Cortex of kidney (tissue), 1 donor: ENCODE measurements at places on chromosomes 4 and X.

GRCh38 chr4:158530381-158530780 lies 8.7 kb downstream of the RXFP1 start:
- DNase-seq: no peak

DNA sequence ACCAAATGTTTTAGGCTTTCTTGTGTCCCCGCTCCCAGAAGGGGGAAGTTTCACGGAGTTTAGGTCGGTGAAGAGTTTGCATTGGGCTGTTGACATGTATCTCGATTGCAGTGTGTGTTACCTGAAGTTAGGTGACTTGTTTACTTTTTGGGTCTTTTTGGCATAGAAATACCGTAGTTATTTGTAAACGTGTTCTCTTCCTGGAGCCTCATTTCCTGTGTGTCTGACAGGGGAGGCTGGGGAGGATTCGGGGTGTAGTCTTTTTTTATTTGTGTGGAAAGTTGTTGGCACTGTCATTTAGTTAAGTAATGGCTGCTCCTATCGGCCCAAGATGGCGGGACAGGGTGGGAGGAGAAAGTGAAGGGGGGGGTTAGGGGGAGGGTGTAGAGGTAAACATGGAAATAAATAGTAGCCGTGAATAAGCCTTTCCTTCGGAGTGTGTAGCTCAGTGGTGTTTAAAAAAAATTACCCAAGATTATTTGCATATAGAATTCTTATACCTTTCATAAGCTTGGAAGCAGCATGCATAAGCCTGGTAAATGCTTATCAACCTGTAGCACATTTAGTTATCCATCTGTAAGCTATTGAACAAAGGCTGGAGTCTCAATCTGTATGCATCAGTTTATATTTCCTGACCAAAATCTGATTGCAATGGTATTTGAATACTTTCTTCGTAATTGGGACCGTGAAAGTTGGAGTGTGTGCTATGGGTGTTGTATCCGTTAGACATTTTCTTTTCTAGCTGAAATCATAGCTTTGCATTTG lies 1.6 kb downstream of the KDM6A start:
- no peak for DNase-seq

DNA sequence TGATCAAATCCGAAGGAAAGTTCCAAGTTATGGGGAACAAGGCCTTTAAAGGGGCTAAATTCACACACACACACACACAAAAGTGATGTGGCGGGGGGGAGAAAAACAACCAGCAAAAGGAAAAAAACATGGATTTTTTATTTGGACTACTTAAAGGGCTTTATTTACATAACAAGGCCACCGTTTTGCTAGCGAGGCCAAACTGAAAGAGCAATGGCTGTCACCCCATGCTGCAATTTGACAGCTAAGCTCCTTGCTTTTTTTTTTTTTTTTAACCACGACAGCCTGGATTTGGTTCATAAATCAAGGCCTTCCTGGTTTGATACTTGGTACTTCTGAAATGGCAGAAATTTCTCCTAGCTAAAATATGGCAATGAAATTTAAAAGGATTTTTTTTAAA lies 99.6 kb upstream of the PTCHD1 start:
- no peak for DNase-seq

GRCh38 chr4:184444215-184444952 lies 30.0 kb downstream of the IRF2 start:
- no peak for DNase-seq

GRCh38 chr4:160386846-160387245 lies 1284.0 kb downstream of the RAPGEF2 start:
- DNase-seq: no peak

DNA sequence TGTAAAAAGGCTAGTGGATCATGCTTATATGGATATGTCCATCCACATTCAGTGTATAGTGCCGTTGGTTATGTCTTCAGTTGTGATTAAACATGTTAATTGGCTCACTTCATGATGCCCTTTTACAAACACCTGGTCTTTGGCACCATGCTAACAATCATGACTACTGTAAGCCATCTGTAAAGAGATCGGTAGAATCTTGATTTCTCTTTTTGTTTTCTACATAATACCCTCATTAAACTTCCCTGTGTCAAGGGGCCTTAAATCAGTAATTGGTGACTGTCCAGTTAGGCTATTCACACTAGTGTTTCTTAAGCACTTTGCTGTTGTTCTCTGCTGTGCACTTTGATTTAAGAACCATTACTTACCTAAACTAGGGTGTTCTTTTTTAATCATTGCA lies 475.2 kb downstream of the RPA4 start:
- no peak for DNase-seq

GRCh38 chrX:44828008-44828605 lies 15.7 kb upstream of the DUSP21 start:
- DNase-seq: no peak

- no peak for DNase-seq
Measured at GRCh38 chr4:86586160-86586572, 7.9 kb upstream of the PTPN13 start.

DNA sequence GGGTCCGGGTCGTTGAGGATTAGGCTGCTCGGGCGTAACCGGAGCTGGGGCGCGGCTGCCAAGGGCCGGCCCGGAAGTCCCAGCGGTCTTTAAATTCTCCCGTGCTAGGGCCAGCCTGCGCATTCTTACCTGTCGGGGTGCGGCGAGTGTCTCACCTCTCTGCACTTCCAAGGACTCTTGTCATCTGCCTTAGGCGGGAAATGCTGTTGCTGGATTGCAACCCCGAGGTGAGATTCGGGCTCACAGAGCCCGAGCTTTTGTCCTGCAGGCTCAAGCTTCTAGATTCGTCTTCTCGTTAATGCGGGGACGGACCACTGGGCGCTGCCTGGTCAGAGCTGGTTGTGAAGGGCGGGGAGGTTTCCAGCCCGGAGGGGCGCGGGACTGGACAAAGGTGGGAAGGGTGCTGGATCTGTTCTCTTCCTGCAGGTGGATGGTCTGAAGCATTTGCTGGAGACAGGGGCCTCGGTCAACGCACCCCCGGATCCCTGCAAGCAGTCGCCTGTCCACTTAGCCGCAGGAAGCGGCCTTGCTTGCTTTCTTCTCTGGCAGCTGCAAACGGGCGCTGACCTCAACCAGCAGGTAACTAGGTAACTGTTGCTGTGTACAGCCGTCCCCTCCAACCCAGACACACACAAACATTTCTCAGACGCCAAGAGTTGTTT lies at the start of gene ANKRD37:
TSS of gene ANKRD37 (plus strand) at position 118 of the 662 bp plus-strand sequence. CDS start at position 201, 83 bp downstream.
- DNase-seq: no peak

DNA sequence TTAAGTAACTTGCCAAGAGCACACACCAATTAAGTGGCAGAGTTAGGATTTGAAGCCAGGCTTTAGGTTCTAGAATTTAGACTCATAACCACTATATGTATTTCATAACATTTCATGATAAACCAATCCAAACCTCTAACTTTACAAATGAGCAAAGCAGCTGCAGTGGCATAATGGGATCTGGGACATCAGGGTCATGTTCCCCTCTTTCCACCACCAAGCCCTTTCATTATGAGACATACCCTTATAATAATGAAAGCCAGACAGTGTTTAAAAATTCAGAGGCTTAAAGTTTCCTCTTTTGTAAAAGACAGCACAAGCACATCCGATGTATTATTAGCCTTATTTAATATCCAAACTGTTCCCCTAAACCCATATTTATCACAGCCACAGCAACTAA lies 28.3 kb upstream of the AMELX start:
- no peak for DNase-seq

- DNase-seq: no peak
Measured at GRCh38 chr4:47526281-47526680, 41.2 kb downstream of the ATP10D start.

DNA sequence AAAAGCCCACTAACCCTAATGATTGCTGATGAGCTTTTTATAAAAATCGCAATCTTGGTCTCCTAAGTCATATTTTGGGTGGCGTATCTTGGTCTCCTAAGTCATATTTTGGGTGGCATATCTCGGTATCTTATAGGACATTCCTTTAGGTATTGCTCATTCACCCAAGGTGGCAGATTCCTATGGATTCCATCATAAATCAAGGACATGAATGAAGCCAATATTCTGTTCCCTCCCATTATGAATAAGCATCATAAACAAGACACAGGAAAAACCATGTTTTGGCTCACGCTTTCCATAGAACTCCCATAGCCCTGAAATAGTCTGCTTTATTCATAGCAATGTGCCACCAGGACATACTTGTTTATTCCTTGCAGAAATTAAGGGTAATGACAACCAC lies 95.0 kb upstream of the CD99 start:
- DNase-seq: no peak

- DNase-seq: no peak
Measured at GRCh38 chr4:22417408-22417807, 98.5 kb downstream of the ADGRA3 start.

DNA sequence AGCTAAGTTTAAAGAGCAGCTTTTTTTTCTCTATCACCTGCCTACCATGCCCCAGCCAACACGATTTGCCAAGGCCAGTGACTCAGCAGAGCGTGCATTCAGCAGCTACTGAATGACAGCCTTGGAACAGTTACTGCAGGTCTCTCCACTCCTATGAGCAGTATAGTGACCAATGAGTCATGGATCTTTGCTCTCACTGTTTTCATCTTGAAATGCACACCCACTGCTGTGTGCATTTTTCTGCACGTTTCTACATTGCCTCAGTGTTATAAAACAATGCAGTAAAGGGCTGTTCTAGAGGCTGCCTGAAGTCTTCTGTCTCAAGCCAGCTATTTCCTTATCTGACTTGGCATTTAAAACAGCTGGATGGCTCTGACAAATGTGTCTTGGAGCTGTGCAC lies 66.0 kb upstream of the C4orf54 start:
- DNase-seq: no peak

- DNase-seq: no peak
Measured at GRCh38 chr4:151797131-151797530, 36.3 kb upstream of the GATB start.
